ENCODE measurements at places on chromosomes 7 and 10.
A peak's percentile ranks its signal among the peaks of the same experiment; 100 is the strongest.

GRCh38 chr7:42262964-42263363 lies 26.0 kb upstream of the GLI3 start:
- no peak for DNase-seq

GRCh38 chr10:51124852-51125251 lies 50.6 kb downstream of the PRKG1 start:
- no peak for DNase-seq

DNA sequence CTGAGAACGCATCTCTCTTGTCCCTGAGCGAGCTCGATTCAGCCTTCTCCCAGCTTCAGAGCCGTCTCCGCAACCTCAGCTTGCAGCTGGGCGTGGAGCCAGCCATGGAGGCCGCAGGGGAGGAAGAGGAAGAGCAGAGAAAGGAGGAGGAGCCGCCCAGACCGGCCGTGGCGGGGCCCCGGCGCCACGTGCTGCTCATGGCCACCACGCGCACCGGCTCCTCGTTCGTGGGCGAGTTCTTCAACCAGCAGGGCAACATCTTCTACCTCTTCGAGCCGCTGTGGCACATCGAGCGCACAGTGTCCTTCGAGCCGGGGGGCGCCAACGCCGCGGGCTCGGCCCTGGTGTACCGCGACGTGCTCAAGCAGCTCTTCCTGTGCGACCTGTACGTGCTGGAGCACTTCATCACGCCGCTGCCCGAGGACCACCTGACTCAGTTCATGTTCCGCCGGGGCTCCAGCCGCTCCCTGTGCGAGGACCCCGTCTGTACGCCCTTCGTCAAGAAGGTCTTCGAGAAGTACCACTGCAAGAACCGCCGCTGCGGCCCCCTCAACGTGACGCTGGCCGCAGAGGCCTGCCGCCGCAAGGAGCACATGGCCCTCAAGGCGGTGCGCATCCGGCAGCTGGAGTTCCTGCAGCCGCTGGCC lies 43.2 kb downstream of the CHST3 start:
- no peak for DNase-seq

GRCh38 chr10:98302741-98303365 lies 34.9 kb upstream of the LOXL4 start:
- DNase-seq = no peak

GRCh38 chr7:149196705-149197171 lies 1.4 kb downstream of the ZNF282 start:
- DNase-seq = peak; percentile 64

- no peak for DNase-seq
These were observed 199.2 kb downstream of the DIP2C start for GRCh38 chr10:490256-490655.

GRCh38 chr10:34152434-34152833 lies 662.7 kb downstream of the PARD3 start:
- DNase-seq = no peak

DNA sequence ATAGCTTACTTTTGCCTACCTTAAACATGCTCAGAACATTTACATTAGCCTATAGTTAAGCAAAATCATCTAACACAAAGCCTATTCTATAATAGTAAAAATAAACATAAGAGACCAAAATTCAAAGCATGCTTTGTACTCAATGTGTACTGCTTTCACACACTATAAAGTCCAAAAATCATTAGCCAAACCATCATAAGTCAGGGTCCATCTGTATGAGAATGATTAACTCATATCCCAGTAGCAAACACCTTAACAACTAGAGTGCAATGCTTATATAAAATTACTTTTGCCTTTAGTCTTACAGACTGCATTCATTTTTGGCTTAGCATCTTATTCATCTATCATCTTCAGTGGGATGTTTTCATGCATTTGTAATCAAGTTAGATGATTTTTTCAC lies 49.4 kb upstream of the VWC2 start:
- DNase-seq = no peak

DNA sequence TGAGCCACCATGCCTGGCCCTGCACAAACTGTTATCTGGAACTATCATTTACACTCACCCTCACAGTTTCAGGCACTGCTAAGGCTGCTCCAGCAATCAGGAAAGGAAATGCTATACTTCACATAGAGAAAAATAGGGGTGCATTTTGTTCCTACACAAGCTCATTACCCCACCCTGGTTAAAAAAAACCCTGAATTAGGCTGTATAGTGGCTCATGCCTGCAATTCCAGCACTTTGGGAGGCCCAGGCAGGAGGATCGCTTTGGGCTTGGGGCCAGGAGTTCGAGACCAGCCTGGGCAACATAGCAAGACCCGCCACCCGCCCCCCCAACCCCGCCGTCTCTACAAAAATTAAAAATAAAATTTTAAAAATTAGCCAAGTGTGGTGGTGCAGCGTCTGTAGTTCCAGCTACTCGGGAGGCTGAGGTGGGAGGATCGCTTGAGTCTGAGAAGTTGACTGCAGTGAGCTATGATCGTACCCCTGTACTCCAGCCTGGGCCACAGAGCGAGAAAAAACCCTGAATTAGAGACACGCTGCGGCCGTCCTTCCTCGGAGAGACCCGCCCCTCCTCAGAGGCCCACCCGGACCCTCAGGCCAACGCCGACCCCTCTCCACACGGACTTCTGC lies 539 bp downstream of the PTCD1 start:
- DNase-seq = no peak

DNA sequence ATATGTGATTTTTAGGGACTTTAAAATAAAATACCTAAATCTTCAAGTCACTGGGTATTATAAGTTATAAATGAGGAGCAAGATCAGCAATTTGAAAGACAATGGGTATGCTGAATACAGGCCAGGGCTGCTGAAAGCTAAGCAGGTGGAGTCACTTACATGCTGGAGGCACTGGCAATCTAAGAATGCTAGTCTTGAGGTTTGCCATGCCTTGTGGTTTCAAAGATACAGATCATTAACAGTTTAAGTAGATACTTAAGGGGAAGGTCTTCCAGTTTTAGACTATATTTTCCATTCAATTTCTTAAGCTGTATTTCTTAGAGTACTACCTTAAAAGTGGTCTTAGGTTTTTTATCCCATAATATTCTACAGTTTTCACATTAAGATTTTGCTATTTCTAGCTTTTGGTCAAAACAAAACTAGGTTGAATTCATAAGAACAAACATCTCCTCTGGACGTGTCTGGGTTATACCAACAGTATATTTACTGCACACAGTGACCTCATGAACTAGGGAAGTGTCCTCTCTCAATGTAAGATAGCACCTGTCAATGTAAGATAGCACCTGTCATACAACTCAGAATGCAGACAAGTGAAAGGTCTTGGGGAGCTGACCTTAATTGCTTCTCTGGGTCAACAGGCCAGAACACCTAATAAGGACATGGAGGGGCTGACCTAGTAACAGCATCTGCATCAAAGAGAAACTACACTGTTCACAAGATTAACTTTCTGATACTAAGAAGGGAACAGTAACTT lies 2.0 kb downstream of the SRI start:
- no peak for DNase-seq

DNA sequence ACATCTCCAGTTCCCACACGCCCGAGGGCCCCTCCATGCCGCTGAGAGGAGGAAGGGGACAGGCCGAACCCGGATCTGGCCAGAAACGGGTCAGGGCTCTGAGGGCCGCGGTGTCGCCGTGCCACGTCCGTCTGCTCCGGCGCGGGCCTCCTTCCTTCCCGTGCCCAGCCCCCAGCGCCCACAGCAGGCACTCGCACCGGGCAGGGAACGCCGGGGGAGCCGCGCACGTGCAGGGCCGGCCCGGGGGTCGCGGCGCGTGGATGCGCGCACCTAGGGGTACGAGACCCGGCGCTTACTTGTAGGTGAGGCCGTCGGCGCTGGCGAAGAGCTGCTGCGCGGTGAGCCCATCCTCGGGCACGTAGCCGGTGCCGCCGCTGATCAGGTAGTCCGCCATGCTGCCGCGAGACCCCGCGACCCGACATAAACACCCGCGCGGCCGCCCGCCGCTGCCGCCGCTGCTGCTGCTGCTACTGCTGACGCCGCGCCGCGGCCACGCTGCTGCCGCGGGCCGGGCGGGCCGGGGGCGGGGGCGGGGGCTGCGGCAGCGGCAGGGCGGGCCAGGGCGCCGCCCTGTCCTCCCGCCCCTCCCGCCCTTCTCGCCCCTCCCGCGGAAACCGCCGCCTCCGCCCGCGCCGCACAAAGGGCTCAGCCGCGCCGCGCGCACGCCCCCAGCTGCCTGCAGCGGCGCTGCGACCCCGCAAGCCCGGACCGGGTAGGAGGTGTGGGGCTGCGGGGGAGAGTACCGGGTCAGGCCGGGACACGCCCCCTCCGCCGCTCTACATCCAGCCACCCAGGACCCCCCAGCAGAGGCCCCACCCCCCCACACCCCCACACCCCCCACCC lies 4.1 kb downstream of the IMPDH1 start:
- peak; percentile 95 for DNase-seq

DNA sequence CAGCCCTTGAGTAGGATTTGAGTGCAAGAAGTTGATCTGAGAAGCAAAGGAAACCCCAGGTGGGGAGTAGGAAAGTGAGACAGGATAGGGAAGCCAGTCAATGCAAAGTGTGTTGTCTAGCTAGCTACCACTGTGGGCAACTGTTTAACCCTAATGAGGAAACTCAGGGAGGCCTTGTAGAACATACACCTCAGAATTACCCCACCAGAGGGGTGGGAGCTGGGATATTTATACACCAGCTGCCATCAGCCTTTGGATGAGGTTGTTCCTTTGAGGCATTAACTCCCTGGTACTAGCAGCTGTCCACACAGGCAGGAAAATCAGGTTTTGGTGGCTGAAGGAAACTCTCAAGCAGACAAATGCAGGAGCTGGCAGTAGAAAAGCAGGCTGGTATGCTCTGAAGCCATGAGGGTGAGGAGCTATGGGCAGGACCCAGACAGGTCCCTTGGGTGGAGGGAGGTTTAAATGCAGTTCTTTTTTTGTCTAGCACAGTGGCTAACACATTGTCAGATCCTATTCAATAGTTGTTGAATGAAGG lies 60.1 kb upstream of the ARID5B start:
- no peak for DNase-seq
